NCI-H2081 (cell line): ENCODE measurements at places on chromosomes 2 and 18.

- DNase-seq = no peak
Observed at GRCh38 chr18:13623348-13623747, 103.0 kb downstream of the FAM210A start.

- no peak for DNase-seq
Observed at GRCh38 chr18:38257661-38258060, 692.1 kb upstream of the CELF4 start.

- DNase-seq = no peak
Observed at GRCh38 chr2:101340141-101340551, 31.6 kb upstream of the RNF149 start.

DNA sequence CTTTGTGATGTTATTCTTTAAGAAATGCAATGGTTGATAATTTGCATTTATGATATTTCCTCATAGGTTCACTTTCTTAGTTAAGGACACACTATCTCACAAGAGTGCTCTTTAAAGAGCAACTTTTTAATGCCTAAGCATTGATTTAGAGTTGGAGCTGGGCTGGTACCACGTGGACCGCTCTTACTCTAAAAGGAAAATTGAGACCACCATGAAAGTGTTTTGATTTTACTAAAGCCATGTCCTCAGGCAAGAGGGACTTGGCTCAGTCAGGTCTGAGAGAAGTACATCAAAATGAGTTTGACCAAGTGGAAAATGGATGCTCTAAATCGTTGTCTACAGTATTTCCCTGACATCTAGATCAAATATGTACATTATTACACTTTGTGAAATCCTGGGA lies 302.4 kb downstream of the LRRTM1 start:
- no peak for DNase-seq

DNA sequence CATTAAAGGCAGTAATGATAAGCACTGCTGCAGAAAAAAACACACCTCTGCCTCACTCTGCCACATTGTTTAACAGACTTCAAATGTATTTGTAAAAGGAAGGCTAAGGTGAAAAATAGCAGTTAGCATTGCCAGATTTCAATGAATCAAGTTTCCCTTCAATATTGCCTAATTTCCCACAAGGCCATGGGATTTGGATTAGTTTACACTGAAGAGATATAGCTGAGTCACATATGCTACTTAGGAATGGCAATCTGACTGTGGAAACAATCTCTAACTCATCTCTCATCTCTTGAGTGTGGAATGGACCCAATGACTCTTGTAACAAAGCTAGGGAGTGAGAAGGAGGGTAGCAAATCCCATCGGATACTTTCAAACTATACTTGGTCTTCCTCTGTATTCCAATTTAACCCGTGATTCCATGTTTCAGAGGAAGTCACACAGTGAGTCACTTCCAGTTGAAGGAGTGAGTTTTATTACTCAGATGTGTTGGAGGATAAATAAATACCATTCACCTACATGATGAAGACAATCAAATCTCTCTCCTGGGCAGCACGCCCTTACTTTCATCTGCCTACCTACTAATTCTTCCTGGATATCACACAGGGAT lies 5.1 kb downstream of the B4GALT6 start:
- no peak for DNase-seq

GRCh38 chr2:67485431-67485830 lies 88.3 kb downstream of the ETAA1 start:
- DNase-seq = no peak

DNA sequence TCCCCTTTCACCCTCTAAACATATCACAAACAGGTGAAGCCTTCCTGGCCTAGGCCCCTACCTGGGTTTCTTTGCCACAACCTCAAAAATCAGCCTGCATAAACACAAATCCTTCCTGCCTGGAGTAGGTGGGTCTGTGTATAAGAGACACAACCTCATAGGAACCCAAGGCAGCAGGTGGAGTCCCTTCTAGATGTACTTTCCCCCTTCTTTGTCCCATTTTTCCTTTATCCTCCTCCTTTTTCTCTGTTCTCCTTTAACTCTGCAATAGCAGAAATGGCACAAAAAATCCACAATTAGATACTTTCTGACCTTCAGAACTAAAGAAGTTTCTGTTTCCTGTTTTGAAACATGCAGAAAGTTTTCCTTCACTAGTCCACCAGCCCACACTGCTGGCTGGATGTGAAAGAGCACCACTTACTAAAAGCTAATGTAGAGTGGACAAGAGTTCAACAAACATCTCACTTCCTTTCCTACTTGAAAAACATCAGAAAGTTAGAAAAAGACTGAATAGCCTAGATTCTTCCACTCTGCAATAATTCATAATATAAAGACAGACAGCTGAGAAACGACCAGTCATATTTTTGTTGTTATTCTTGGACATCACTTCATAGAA lies 11.2 kb downstream of the SLC40A1 start:
- no peak for DNase-seq

DNA sequence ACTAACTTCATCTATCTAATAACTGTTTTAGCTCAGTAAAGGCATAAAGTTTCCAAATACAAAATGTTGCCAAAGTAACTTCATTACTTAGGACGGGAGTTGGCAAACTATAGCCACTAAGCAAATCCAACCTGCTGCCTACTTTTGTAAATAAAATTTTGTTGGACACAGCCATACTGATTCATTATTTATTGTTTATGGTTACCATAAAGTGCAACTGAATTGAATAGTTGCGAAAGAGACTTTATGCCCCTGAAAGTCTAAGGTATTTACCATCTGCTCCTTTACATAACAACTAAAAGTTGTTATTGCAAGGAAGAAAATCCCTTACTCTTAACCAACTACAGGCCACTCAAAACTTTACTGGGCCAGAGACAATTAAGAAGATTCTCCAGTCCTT lies 256.7 kb upstream of the RBBP8 start:
- DNase-seq = no peak

- DNase-seq = no peak
Observed at GRCh38 chr2:239715202-239715601, 309.9 kb downstream of the NDUFA10 start.

DNA sequence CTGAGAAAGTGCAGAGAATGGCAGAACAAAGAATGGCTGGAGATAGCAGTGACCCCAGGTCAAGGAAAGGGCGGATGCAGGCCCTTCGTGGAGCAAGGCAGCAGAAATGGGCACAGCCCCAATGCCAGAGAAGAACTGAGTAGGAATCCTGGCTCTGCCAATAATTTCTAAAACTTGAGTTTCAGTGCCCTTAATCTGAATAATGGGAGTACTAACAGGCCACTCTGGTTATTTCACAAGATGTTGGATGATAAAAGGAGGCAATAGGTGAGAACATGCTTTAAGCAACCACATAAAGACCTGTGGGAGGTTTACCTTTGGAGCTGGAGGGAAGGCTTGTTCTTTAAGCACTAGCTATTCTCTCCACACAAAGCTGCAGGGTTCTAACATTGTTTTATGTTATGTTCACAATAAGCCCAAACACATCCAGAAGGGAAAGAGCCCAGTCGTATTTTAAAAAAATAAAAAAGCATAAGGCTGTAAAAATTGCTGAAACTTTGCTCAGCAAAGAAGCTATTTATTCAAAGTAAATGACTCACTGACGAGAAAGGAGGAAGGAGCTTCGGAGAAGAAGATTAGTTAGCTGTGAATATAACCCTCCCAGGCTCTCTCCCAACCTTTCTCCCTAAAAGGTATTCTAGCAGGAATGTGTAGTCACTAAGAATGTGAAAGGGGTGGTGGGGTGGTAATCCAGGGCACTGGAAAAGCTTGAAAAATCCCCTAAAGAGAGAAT lies 470.2 kb downstream of the TXNL1 start:
- no peak for DNase-seq

DNA sequence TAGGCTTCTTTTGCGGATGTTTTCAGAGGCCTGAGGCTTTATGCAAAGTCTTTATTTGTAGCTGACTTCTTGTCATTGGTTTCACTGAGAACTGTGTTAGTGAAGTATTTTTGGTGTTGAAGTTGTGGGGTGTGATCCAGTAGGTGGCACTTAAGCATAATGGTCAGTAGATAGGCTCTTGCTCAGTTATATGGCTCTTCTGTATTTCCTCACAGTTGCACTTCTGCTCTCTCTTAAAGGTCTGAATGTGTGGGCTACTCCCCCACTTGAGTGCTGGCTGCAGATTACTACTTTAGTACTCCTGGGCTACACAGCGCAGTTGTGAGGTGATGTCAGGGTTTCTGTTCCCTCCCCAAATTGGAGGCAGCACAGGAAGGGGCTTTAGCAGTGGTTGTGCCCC lies 133.8 kb upstream of the SCN7A start:
- no peak for DNase-seq

GRCh38 chr2:112876257-112876970 lies 34.6 kb upstream of the IL37 start:
- no peak for DNase-seq

GRCh38 chr2:85935170-85935745 lies 46.5 kb upstream of the ST3GAL5 start:
- DNase-seq = no peak

GRCh38 chr2:188227713-188228112 lies 64.0 kb upstream of the GULP1 start:
- no peak for DNase-seq

GRCh38 chr2:222024932-222025880 lies 273.6 kb downstream of the PAX3 start:
- DNase-seq = peak; percentile 57

- no peak for DNase-seq
Observed at GRCh38 chr18:60082790-60083189, 183.0 kb downstream of the PMAIP1 start.

GRCh38 chr2:48268671-48269070 lies 261.3 kb upstream of the STON1 start:
- DNase-seq = no peak

DNA sequence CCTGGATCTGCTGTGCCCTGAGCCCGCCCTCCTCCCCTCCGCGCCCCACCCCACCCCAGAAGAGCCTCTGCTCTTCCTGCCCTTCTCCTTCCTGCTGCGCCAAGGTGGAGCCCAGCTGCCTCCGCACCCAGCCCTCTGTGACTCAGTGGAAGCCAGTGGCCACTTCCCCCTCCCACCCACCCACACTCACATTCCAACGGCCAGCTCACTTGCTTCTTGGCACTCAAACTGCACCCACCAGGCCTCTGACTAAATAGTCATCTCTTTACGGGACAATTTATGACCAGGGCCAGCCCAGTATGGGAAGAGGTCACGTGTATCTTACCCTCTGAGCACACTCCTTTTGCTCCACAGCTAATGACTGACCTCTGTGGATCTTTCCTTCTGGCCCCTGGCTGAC lies 150.4 kb upstream of the SLC1A4 start:
- no peak for DNase-seq

- DNase-seq = no peak
Observed at GRCh38 chr2:146579147-146579930, 1265.5 kb upstream of the ACVR2A start.

DNA sequence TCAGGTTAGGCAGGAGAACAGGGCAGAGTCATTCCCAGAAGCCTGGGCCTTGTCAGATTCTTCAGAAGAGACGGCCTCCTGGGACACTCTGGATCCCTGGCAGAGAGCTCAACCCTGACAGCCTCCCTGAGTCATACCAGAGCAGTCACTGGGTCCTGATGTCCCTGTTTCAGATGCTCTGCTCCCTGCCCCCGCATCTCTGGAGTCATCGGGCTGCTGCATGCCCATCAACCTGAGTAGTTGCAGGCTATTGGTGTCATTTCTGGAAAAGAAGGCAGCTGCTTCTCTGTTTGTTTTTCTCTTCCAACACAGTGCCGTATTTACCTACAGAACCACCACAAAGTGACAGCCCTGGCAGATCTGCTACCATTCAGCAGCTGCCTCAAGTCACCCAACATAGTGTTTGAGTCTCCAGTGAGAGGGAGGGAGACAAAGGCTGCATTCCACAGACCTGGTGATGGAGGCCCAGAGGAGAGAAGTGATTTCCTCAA lies 145.1 kb downstream of the B3GNT2 start:
- DNase-seq = peak; percentile 35

- no peak for DNase-seq
Observed at GRCh38 chr2:220041447-220041846, 414.0 kb downstream of the SLC4A3 start.

GRCh38 chr2:37653805-37654378 lies 17.6 kb downstream of the CDC42EP3 start:
- DNase-seq = no peak

GRCh38 chr2:80292474-80292873 lies 12.1 kb downstream of the LRRTM1 start:
- no peak for DNase-seq

- DNase-seq = no peak
Observed at GRCh38 chr2:127193967-127194280, 26.2 kb downstream of the CYP27C1 start.

DNA sequence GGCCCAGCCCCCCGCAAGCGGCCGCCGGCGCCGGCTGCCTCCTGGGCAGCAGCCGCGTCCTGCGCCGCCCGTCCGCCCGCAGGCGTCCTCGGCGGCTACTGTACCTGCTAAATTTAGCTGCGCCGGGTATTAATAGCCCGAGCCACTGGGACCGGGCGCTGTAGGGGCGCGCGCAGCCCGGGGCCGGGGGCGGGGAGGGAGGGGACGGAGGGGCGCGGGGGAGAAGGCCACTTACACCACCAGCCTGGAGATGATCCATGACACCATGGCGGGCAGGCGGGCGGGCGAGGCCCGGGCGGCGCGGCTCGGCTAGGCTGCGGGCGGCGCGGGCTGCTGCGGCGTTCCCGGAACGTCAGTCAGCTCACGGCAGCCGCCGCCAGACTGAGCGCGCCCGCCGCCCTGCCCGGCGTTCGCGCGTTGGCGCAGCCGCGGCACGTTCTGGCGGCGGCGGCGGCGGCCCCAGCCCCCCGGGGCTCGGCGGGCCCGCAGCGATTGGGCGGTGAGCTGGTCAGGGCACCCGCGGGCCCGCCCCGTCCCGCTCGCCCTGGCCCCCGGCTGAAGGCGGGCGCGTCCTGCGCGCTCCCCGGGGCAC lies at the start of gene REEP1:
REEP1 (minus strand) TSS at position 383 of the 592 bp plus-strand sequence; CDS start at position 267, 116 bp downstream.
- peak; percentile 52 for DNase-seq

DNA sequence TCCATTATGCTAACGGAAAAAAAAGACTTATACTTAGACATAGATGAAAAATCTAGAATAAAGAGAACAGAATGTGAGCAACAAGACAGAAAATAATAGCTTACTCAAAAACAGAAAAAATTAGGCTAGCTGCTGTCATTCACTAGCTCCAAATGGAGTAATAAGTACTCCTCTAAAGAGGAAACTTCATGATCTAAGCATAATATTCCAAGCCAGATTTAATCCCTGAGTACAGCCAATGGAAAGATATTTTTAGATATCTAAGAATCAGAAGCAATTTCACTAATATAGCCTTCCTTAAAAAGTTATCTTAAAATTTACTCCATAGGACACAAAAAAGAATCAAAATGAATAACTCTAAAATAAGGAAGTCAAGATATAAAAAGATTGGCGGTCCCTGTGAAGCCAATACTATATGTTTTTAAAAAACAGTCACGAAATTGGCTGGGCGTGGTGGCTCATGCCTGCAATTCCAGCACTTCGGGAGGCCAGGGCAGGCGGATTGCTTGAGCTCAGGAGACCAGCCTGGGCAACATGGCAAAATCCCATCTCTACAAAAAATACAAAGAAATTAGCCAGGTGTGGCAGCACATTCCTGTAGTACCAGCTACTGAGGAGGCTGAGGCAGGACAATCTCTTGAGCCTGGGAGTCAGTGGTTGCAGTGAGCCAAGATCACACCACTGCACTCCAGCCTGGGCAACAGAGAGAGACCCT lies 123.2 kb upstream of the BCL2L11 start:
- DNase-seq = no peak
